ENCODE measurements at places on chromosomes 2 and 18. TPM values are rescaled to one million over a fixed set of nuclear protein-coding genes. Genes with fewer than 3 reads are reported as not detected.

GRCh38 chr2:207164006-207164831 lies 1.5 kb downstream of the KLF7 start:
- H3K4me3 ChIP-seq, result peak overlapping the region; percentile 11
- H3K4me1 ChIP-seq, result peaks cover 10% of the 10 kb centered on the region
- no peak for DNase-seq
- H3K27me3 ChIP-seq, result peaks cover 10% of the 10 kb centered on the region
- H3K27ac ChIP-seq, result no peak overlapping the region
- H3K36me3 ChIP-seq, result no peaks in the 10 kb centered on the region

DNA sequence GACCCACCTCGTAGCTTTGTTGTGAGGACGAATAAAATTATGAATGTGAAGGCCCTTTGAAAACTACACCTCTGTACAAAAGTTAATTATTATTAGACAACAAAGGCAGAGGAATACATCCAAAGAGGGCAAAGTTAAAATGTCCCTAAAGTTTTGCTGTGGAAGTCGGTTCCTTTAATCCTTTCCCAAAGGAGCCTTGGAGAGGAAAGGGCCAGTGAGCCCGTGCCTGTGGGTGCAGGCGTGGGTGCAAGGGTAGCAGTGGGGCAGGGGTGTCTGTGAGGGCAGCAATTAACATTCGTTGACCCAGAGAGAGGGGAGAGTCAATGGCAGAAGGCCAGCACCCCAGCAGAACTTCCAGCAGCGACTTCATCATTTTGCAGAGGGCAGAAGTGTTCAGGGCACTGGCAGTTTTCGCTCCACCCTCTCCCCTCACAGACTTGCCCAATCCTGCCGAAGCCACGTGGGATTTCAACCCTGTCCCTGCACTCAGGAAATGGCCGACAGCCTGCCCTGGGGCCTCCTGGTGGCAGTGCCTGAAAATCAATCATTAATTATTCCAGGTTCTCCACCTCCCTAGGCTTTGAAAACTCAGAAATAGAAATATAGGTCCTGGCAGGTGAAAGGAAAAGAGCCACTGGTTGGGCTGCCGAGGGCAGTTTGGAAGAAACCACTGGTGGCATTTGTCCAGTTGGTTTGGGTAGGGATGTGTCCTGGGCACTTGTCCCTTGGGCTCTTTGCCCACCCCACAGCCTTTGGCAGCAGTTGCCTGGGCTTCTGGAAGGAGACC lies 4.2 kb upstream of the PAX8 start:
- DNase-seq, result peak; percentile 84
- H3K27ac ChIP-seq, result peak overlapping the region; percentile 59

DNA sequence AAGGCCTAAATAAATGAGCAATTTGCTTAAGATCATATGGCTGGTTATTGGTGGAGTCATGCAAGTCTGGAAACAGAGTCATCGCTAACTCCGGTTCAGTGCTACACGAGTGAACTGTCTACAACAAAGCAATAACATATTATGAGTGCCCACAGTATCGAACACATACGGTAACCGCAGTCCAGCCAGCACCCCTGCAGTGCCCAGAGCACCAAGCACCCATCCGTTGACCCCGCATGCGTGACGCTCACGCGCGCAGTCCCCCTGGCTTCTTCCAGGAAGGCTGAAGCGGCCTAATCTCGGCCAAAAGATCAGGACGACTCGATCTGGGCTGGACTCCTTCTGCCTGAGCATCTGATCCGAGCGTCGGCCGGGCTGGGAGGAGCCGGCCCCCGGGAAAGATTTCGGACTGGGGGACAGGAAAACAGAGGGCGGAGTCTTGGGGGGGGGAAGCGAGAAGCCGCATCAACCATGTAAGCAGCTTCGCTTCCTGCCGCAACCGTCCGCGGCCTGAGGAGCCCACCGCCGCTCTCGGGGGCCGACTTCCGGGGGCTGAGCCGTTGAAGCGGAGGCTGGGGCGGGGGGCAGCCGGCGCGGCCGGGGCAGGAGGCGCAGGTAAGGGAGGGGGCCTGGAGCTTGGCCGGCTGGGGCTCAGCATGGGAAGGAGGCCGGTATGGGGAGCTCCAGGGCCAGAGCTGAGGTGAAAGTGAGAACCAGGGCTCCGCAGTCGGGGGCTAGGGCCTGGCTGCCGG lies at the start of gene PIKFYVE:
Gene PIKFYVE (plus strand): TSS at position 455 of the 752 bp plus-strand sequence. CDS start 5,265 bp downstream, outside the sequence.
- peak within 1 kb of the TSS; percentile 71 for H3K4me3 ChIP-seq
- peaks cover 10% of the 10 kb centered on the region for H3K4me1 ChIP-seq
- DNase-seq, result peak; percentile 98

GRCh38 chr2:115190459-115190858 lies 748.0 kb downstream of the DPP10 start:
- no peaks in the 10 kb centered on the region for H3K36me3 ChIP-seq
- H3K4me3 ChIP-seq, result no peak overlapping the region
- H3K27me3 ChIP-seq, result no peaks in the 10 kb centered on the region
- no peak overlapping the region for H3K27ac ChIP-seq

- no peak overlapping the region for H3K27ac ChIP-seq
- no peak for DNase-seq
- no peaks in the 10 kb centered on the region for H3K36me3 ChIP-seq
- no peak overlapping the region for H3K4me3 ChIP-seq
- no peaks in the 10 kb centered on the region for H3K4me1 ChIP-seq
- H3K27me3 ChIP-seq, result no peaks in the 10 kb centered on the region
Observed at GRCh38 chr2:217698691-217699090, 304.1 kb downstream of the TNS1 start.

- H3K4me3 ChIP-seq, result no peak overlapping the region
- no peaks in the 10 kb centered on the region for H3K36me3 ChIP-seq
- H3K27ac ChIP-seq, result no peak overlapping the region
- DNase-seq, result no peak
- H3K27me3 ChIP-seq, result no peaks in the 10 kb centered on the region
- H3K4me1 ChIP-seq, result no peaks in the 10 kb centered on the region
Observed at GRCh38 chr2:99706735-99707134, 216.9 kb upstream of the REV1 start.

The FEV gene
- total RNA-seq, result not detected

DNA sequence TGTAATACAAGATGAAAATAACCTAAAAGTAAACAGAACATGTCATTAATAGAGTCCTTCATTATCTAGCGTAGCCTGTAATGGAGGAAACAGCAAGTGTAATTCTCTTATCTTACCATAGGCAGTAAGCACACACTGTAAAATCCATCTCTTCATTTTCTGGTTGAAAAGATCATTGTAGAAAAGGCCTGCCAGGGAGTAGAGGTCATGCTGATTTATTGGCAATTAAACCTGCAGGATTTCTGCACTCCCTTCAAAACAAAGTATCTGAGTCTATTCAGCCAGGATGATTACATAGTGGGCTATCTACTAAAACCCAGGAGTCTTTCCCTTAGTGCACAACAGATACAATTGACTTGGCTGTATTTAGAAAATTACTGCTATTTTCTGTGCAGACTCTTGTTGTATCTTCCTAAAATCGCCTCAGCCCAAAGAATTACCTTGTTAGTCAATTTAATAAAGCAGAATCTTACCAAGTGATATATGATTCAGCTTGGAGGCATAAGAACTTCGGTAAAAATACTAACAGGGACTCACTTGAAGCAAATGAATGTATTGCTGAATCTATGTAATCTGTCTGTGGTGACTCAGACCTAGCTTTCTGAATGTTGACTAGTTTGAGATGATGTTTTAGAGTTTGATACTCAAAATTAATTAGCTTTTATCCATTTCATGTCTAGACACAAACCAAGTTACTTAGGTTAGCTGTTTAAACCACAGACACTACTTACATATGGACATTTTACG lies 250.4 kb upstream of the STON1 start:
- no peak for DNase-seq
- no peaks in the 10 kb centered on the region for H3K27me3 ChIP-seq
- H3K36me3 ChIP-seq, result no peaks in the 10 kb centered on the region
- peaks cover 14% of the 10 kb centered on the region for H3K4me1 ChIP-seq
- H3K27ac ChIP-seq, result no peak overlapping the region

The GCC2 gene
- 46.2 TPM for total RNA-seq

DNA sequence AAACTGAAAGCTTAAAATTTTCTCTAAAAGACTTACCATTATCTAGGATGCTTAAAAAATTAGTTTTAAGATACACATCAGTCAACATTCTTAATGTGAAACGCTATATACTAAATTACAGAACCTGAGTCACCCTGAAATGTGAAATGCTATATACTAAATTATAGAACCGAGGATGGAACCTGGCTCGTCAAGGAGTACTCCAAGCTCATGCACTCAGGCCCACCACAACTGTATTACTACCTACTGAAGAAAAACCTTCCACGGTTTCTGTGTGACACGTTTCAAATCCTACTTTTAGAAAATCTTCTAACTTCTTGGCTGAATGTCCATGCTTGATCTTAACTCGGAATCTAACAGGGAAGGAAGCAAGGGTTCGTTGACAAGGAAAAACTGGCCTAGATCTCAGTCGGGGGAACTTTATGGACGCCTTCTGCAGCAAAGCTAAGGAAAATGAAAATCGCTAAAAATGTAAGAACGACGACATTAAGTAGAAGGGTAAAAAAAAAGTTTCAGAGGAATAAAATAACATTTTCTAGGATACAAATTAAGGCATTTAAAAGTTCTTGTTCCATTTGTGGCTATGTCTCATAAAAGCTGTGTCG lies 1.4 kb downstream of the PRKD3 start:
- H3K36me3 ChIP-seq, result no peaks in the 10 kb centered on the region
- H3K27ac ChIP-seq, result peak overlapping the region; percentile 92
- peaks cover 14% of the 10 kb centered on the region for H3K4me1 ChIP-seq

DNA sequence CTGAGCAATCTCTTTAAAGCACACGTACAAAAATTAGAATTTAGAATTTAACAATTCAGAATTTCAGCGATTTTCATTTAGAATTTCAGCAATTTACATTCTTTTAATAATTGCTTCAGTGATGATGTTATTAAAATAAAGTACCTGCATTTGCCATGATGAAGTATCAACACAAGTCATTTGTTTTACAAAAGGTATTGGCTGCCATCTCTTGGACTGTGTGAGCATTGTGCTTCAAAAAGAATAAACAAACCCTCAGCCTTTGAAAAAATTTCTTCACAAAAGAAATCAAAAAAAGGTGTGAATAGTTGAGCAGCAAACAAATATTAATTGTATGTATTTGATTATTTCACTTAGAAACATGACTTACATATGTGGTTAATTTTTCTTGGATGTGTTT lies 27.1 kb upstream of the ZC3H15 start:
- no peaks in the 10 kb centered on the region for H3K27me3 ChIP-seq
- DNase-seq, result no peak
- H3K4me1 ChIP-seq, result no peaks in the 10 kb centered on the region

The GAREM1 gene
- 0.51 TPM for total RNA-seq

GRCh38 chr2:20175267-20175666 lies 49.7 kb downstream of the SDC1 start:
- peaks cover 7% of the 10 kb centered on the region for H3K4me1 ChIP-seq
- no peaks in the 10 kb centered on the region for H3K36me3 ChIP-seq
- DNase-seq, result no peak
- no peaks in the 10 kb centered on the region for H3K27me3 ChIP-seq

- H3K27me3 ChIP-seq, result no peaks in the 10 kb centered on the region
- no peak overlapping the region for H3K4me3 ChIP-seq
- no peaks in the 10 kb centered on the region for H3K4me1 ChIP-seq
- no peak overlapping the region for H3K27ac ChIP-seq
- no peak for DNase-seq
- H3K36me3 ChIP-seq, result no peaks in the 10 kb centered on the region
Observed at GRCh38 chr2:132607426-132608090, 62.4 kb downstream of the LYPD1 start.

The MOCOS gene
- 5.5 TPM for total RNA-seq

DNA sequence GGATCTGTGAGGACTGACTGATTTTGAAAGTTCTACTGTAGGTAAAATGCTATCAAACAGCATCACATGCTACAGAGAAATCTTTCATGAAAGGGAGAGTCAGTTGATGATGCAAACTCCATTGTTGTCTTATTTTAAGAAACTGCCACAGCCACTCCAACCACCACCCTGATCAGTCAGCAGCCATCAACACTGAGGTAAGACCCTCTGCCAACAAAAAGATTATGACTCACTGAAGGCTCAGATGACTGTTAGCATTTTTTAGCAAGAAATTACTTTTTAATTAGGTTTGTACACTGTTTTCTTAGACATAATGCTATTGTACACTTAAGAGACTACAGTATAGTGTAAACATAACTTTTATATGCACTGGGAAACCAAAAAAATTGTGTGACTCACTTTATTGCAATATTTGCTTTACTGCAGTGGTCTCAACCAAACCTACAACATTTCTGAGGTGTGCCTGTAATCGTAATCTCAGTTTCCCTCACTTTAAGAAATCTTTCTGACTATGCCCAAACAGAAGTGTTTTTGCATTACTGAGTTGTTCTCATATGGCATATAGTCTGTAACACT lies 42.8 kb downstream of the METTL8 start:
- no peak overlapping the region for H3K27ac ChIP-seq
- H3K4me1 ChIP-seq, result no peaks in the 10 kb centered on the region
- no peaks in the 10 kb centered on the region for H3K36me3 ChIP-seq
- no peak for DNase-seq
- H3K27me3 ChIP-seq, result no peaks in the 10 kb centered on the region

- H3K27ac ChIP-seq, result no peak overlapping the region
- H3K27me3 ChIP-seq, result no peaks in the 10 kb centered on the region
- no peak for DNase-seq
- no peaks in the 10 kb centered on the region for H3K36me3 ChIP-seq
Observed at GRCh38 chr2:128922154-128922553, 603.5 kb upstream of the HS6ST1 start.

GRCh38 chr2:218230882-218231281 lies 13.9 kb downstream of the ARPC2 start:
- peaks cover 1% of the 10 kb centered on the region for H3K36me3 ChIP-seq
- H3K27ac ChIP-seq, result peak overlapping the region; percentile 65
- DNase-seq, result peak; percentile 87

DNA sequence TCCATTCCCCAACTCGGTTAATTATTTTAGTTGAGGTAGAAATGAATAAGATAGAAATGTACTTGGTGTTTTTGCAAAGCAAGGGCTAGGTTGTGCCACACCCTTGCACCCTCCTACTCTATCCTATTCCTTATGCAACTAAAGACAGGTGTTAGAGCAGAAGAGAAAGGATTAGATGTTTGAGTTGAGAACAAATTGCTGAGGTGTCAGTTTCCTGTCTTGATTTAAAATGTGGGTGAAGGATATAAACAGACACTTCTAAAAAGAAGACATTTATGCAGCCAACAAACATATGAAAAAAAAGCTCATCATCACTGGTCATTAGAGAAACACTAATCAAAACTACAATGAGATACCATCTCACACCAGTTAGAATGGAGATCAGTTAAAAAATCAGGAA lies 1256.2 kb downstream of the CNTNAP5 start:
- no peaks in the 10 kb centered on the region for H3K27me3 ChIP-seq
- H3K27ac ChIP-seq, result no peak overlapping the region
- H3K36me3 ChIP-seq, result no peaks in the 10 kb centered on the region
- H3K4me1 ChIP-seq, result no peaks in the 10 kb centered on the region
- no peak for DNase-seq

GRCh38 chr2:195769975-195770374 lies 112.9 kb downstream of the SLC39A10 start:
- no peak overlapping the region for H3K4me3 ChIP-seq
- DNase-seq, result no peak
- no peaks in the 10 kb centered on the region for H3K4me1 ChIP-seq
- no peaks in the 10 kb centered on the region for H3K27me3 ChIP-seq
- H3K36me3 ChIP-seq, result no peaks in the 10 kb centered on the region

The CSRNP3 gene
- total RNA-seq, result 1.2 TPM
